Activated CD4-positive, alpha-beta T cell treated with anti-CD3 and anti-CD28 coated beads, Interleukin-2, amount 50 U/mL, for 24 hours (primary cell): ENCODE measurements at places on chromosomes 3 and 15.

DNA sequence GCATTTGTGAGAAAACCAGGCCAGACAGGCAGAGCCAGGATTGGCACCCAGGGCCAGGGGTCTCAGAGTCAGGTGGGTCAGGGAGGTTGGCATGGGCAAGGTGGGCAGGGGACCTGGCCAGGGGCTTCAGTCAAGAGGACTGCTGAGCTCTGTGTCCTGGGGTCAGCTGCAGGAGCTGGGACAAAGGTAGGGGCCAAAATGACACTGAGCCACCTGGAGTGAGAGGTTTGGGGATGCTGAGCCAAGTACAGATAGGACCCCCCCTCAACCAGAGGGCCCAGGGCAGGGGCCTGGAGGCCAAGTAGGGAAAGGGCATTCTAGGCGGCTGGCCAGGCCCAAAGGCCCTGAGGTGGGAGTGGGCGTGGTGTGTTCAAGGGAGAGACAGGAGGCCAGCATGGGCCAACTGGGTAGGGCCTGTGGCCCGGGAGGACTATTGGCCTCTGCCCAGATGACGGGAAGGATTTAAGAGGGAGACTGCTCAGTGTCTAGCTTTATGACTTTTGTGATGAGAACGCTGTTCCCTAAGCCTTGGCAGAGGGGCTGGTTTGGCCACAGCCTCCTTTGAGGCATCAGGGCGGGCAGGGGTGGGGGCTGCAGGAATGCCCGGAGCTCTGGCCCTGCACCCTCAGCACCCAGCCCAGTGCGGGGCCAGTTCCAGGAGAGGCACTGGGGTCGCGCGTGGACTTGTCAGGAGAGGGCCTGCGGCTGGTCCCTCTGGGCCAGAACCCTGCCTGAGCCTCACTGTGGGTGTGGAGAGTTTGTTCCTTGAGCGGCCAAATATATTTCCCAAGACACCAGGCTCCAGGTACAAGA is 3.1 kb downstream of the CFAP100 start:
- no peak for DNase-seq

DNA sequence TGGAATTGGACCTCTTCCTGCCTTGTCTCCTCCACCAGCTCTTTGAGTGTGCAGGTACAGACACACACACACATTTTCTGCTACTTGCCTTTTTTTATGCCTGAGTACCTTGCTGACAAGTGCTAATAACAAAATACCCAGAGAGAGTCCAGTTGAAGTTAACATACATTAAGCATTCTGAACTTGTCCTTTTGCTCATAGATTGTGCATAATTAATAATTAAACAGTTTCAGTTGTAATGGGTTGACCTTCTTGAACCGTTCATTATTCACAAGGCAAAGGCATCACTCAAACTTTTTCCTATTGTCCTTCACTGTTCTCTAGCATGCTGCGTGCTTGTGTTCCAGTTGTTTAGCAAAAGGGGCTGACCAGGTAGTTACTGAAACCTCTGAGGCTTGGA is 59.6 kb upstream of the SKOR1 start:
- no peak for DNase-seq

GRCh38 chr3:186481526-186481925 is 62.7 kb downstream of the CRYGS start:
- no peak for DNase-seq

DNA sequence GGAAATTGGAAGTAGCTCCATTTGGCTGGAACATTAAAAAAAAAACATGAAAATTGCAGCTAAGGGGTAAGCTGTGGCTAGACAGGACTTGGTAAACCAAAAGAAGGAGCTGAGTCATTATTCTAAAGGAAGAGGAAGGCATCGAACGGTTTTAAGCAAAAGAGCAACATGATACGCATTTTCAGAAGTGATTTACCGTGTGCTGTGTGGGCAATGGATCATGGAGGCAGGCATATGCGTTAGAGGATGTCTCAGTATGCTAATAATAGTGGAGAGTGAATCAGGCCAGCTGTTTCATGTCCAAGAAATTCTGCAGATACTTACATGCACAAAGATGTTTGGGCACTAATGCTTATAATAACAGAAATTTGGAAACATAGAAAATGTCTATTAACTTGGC is 409.1 kb upstream of the ATP11B start:
- no peak for DNase-seq

DNA sequence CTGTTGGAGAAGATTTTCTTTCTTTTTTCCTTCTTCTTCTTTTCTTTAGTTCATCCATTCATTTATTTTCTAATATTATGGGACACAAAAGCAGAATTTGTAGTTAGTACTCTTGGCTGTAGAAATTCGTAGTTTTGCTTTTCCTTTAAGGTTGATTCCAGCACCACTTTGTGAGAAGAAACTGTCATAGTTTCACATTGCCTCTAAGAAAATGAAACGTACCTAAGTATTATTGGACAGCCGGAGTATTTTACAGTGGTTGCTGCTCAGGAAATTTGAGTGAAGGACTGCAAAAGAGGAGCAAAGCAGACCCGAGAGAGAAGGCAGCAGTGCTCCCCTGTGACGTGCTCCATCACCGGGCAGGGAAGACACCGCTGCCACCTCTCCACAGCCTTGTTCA is 48.1 kb downstream of the PLCL2 start:
- DNase-seq: no peak

- no peak for DNase-seq
Measured at GRCh38 chr15:85543741-85544155, 163.3 kb downstream of the AKAP13 start.

DNA sequence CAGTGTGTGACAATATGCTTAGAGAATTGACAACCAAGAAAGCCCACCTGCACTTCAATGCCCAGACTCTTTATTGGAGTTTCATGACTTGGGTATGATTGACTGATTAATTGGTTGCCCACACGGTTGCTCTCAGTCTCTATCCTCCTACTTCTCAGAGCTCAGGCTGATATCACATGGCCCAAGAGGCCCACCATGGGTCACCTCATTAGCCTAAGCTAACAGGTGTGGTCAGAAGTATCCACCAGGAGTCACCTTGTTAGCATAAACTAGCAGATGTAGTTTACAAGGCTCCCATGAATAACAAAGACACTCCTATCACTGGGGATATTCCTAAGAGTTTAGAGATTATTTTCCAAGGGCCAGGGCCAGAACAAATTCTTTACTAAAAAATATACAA is 120.2 kb upstream of the MBNL1 start:
- DNase-seq: no peak

DNA sequence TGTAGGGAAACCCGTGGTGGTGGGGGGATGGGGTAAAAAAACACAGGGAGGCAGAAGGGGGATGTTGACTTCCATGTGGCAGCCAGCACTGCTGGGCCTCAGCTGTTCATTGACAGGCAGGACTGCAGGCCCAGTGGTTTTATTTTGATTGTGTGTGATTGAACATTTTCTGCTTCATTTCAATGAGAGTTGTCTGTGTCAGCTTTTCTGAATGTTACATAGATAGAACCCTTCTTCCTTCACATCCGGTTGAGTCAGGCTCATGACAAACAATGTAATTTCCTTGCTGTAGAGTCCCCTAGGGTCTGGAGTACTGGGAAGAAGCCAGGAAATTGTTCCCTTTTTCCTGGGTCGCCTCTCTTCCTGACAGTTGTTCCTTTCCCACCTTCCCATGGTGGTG is 8.2 kb upstream of the RPP25 start:
- no peak for DNase-seq

DNA sequence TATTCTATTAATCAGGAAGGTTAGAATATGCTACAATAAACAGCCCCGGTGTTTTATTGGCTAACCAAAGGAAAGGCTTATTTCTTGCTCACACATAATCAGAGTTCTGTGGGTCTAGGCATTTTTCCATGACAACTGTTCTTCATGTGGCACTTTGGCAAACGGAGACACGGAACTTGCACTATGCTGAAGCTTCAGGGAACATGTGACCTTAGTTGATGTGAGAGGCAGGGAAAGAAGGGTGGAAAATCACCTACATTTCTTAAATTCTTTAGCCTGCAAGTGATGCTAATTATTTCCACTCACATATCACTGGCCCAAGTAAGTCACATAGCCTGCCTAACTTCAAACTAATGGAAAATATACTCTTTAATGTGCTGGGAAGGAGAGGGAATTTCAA is 344.6 kb downstream of the SV2B start:
- DNase-seq: no peak

- no peak for DNase-seq
Measured at GRCh38 chr3:106842151-106842550, 535.1 kb upstream of the CCDC54 start.
